ENCODE measurements at places on chromosomes 5 and 9.
A peak's percentile ranks its signal among the peaks of the same experiment; 100 is the strongest.

DNA sequence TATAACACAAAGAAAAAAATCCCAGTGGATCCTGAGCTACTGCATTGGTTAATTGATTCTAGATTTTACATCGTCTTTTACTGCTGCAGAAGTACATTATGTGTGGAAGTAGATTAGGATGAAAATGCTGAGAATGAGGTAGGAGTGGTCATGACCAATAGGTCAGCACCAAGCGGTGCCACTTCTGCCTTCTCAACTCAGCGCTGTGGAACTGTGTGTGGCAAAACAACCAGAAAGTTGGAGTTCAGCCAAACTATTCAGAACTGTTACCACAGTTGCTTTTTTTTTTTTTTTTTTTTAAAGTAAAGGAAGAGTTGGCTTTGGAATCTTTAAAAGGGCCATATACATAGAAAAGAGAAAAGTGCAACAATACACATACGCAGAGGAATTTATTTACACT, 24.2 kb downstream of the POU5F2 start:
- peak; percentile 63 for DNase-seq

- DNase-seq = no peak
Observed at GRCh38 chr5:131747180-131748105, 49.4 kb downstream of the FNIP1 start.

GRCh38 chr5:6302684-6303083, 75.7 kb downstream of the MED10 start:
- DNase-seq = no peak

DNA sequence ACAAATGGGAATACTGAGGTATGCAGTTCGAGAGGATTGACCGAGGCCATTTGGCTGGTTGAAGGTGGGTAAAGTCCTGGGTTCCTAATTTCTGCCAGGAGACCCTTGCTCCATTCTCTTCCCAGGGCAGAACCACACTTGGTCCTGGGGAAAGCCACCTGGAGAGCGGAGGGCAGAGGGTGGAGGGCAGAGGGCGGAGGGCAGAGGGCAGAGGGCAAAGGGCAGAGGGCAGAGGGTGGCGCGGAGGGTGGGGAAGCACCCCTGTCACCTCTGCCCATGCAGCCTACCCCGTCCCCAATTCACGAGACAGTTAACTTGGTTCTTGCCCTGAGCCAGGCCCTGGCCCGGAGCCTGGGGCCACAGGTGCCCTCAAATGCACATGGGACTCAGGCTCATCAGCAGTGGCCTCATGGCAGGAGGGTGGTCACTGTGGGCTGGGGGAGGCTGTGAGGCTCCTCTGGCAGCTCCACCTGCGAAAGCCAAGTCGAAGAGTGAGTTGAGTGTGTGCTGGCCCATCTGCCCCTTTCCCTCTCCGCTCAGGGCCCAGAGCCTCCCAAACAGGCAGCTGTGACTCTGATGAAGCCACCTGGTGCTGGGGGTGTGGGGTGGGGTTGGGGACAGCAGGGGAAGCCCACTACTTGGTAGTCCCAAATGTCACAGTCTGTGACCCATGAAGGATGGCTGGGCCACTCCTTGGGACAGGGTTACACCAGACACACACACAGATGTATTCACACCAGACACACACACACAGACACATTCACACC, 28.0 kb upstream of the FCN1 start:
- no peak for DNase-seq

DNA sequence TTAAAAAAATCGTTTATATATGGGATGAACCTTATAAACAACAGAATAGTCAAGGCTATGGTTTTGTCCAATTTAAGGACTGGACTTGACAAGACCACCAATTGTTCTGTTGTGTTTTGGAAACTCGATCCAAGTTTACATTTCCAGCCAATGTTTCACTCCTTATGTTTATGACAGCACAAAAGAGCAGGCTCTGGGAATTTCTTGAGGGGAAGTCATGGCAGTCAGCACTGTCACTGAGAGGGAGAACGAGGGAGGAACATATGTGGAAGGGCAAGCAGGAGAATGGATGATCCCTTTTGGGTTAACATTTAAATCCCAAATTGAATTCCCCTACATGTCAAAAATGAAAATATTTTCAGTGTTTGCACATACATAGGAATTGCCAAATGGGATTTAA, 292.5 kb downstream of the MARCHF11 start:
- no peak for DNase-seq

GRCh38 chr5:169695919-169696490, 58.9 kb downstream of the DOCK2 start:
- no peak for DNase-seq

DNA sequence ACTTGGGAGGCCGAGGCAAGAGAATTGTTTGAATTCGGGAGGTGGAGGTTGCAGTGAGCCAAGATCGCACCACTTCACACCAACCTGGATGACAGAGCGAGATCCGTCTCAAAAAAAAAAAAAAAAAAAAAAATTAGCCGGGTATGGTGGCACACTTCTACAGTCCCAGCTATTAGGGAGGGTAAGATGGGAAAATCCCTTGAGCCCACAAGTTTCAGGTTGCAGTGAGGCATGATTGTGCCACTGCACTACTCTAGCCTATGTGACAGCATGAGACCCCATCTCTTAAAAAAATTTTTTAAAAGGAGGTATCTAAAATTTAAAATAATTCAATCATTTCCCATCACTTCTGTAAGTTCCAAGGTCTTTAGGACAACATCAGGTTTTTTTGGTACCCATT, 26.0 kb downstream of the PSIP1 start:
- no peak for DNase-seq

DNA sequence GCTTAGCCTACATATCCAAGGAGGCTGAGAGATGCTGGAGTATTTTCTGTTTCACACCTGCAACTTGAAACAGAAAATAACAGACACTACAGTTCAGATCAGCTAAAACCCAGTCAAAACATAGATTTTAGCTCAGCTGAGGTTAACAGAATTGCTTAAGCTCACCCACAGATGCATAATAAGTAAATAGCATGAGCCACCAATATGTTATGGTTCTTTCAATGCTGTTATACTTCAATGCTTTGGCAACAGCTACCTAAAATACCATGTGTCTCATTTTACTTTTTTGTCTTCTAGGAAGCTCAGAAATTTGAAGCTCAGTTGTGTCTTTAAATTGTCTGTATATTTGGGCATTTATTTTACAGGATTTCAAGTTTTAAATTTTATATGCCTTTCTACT, 35.8 kb upstream of the OR13F1 start:
- no peak for DNase-seq

GRCh38 chr5:66362046-66362445, 217.9 kb downstream of the SREK1 start:
- DNase-seq = no peak

DNA sequence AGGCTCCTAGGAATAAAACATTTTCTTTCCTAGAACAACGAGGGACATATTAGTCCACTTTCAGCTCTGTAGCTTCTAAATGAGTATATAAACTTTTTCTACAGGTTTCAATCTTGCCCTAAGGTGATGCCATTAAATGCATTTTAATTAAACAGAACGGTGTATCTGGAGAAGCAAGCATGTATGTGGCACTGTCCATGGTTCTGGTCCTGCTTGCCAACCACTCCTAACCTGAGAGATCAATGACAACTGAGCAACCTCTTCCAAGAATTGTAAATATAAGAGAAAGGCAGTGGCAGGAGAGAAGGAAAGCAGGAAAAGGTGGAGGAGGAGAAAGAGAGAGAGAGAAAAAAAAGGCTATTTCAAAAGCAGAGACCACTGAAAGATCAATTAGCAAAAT, 95.6 kb upstream of the SPOCK1 start:
- DNase-seq = no peak

GRCh38 chr5:143434261-143435209, 31.0 kb upstream of the NR3C1 start:
- no peak for DNase-seq

DNA sequence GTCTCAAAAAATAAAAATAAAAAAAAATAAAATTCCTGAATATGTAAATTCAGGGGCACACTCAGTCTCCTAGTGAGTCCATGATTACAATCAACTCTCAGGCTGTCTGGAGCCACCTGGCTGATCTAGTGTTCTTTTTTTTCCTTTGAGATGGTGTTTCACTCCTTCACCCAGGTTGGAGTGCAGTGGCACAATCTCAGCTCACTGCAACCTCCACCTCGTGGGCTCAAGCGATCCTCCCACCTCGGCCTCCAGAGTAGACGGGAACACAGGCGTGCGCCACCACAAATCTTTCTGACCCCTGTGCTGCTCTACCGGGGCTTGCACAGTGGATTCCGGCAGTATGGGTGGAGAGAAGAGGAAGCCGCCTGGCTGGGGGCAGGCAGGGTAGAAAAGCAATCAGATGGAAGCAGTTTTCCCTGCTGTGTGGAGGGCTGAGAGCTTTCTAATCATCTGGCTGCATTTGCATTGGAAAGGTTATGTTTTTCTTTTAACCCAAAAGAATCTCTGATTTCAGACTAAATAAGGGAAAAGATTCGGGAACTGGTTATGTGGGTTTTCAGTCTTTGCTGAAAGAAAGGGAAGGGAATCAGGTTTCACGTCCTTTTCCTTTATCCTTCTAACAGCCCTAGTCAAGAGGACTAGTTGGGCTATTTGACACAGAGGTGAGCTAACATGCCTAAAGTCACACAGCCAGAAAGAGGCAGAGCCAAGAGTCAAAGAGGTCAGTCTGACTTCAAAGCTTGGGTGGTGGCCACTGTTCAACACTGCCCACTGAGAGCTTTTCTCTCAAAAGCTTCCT, 26.3 kb upstream of the CORO2A start:
- no peak for DNase-seq

GRCh38 chr9:96279932-96280331, 22.0 kb downstream of the HSD17B3 start:
- no peak for DNase-seq

GRCh38 chr5:169970339-169970738, 10.0 kb downstream of the INSYN2B start:
- no peak for DNase-seq

GRCh38 chr9:79155308-79155707, 416.5 kb upstream of the TLE4 start:
- DNase-seq = no peak

GRCh38 chr9:99773468-99774138, 48.1 kb upstream of the NR4A3 start:
- no peak for DNase-seq

GRCh38 chr9:127812936-127813675, 10.4 kb downstream of the FPGS start:
- no peak for DNase-seq

GRCh38 chr5:141529873-141530272, 41.0 kb downstream of the PCDHGC5 start:
- DNase-seq = no peak

GRCh38 chr9:96719921-96720320, 58.0 kb downstream of the ZNF510 start:
- DNase-seq = no peak

DNA sequence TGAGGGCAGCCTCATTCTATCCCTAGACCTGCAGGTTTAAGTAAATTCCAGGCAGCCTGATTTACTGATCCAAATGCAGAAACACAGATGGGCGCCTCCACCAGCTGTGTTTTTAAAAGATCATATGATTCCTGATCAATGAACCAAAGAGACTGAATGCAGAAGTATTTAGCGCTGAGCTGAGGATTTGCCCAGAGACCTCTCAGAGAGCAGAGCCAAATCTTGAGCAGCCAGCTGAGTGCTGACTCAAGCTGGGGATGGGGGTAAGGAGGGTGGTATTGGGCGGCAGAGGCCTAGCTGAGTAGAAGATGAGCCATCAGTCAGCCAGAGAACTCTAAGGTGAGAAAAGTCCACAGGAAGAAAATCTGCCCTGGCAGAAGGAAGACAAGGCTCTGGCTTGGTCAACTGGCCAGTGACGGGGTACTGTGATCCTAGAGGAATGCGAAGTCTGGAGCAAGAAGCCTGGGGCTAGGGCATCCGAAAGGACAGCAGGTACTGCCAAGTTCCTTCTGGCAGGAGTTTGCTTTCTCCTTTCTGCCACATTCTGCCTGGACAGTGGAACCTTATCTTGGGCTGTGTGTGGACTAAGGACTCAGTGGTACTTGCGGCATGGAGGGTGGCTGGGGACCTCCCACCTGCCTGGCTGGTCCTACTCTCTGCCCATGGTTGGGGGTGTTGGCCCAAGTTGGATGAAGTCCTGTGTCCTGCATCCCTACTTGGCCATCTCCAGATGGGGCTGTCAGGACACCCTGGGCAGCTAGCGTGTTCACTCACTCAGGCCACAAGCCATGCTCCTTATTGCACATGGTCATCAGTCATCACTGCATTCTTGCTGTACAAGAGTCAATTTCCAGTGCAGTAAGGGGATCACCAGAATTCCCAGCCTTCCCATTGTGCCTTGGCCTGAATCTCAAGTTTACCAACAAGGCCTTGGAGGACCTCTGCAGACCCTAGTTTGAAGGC, 34.5 kb upstream of the CDKN2AIPNL start:
- DNase-seq = no peak

DNA sequence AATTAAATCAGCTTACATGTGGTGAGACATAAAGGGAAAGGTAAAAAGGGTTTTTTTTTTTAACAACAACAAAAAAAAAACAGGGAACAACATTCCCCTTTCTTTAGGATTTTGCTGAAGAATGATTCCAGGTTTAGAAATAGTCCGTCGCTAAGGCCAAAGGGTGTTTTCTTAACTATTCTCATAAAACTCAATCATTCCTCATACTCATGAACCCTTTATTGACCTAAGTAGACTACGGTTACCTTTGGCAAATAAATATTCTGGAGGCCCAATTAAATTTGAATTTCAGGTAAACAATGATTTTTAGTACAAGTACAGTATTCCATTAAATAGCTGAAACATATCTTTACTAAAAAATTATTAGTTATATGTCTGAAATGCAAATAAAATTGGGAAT, 55.6 kb upstream of the CCNG1 start:
- DNase-seq = no peak

- DNase-seq = no peak
Observed at GRCh38 chr9:2373648-2374047, 247.9 kb upstream of the VLDLR start.

- DNase-seq = no peak
Observed at GRCh38 chr5:53442961-53443360, 37.5 kb upstream of the FST start.

GRCh38 chr9:113738496-113738892, 137.6 kb upstream of the ZNF618 start:
- DNase-seq = no peak

DNA sequence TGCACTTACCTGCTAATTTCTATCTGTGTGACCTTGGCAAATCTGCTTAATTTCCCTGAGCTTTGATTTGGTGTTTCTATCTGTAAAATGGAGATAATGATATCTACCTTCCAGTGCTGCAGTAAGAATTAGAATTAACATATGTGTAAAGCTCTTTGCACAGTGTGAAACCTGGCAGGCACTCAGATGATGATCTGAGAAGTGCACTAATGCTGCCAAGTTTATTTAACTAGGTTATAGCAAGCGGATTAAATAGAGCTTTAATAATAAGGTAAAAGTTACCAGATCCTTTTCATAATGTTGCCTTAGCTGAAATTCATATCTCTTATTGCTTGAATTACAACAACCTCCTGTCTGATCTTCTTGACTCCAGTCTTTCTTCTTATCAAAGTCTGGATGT, 315.3 kb upstream of the CD180 start:
- no peak for DNase-seq

DNA sequence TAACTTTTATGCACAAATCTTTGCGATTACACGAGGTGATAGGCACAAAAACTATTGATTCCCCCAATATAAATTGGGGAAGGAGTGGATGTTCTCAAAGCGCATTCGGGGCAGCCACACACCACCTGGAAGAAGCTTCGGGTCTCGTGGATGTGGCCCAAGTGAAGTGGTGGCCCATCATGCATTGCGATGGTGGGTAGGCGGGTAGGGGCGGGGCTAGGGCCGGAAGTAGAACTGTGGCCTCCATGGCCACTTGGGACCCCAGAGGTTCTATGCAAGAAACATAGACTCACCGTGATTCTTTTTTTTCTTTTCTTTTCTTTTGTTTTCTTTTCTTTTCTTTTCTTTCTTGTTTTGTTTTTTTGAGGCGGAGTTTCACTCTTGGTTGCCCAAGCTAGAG, 86.4 kb upstream of the SLC44A1 start:
- DNase-seq = no peak
